ENCODE measurements at places on chromosomes 12 and 14. TPM values are rescaled to one million over a fixed set of nuclear protein-coding genes. Genes with fewer than 3 reads are reported as not detected.

PTCSC3 gene
- total RNA-seq: 0.47 TPM

GRCh38 chr14:32300136-32300535 is 29.0 kb upstream of the AKAP6 start:
- no peak overlapping the region for H3K27ac ChIP-seq
- H3K27me3 ChIP-seq: no peaks in the 10 kb centered on the region
- no peaks in the 10 kb centered on the region for H3K4me1 ChIP-seq
- H3K4me3 ChIP-seq: no peak overlapping the region
- H3K36me3 ChIP-seq: no peaks in the 10 kb centered on the region
- no peak for DNase-seq

GRCh38 chr12:42444192-42444943 is 118.4 kb downstream of the PPHLN1 start:
- H3K4me1 ChIP-seq: no peaks in the 10 kb centered on the region
- H3K4me3 ChIP-seq: no peak overlapping the region
- no peak for DNase-seq

DNA sequence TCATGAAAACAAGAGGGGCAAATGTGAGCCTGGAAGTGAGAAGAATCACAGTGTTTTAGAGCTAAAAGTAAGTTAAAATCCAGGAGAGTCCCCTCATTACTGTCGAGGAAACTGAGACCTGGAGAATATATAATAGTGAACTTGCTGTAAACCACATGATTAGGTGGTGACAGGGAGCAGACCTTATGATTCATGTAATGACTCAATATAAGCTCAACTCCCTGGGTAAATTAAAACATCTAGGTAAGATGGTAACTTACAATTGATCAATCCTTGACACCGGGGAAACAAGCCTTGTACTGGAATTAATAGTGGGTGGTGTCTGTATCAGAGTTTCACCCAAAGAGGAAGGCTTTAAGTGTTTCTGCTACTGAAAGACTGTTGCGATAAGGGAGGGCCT is 269.3 kb downstream of the SNAPC1 start:
- no peak overlapping the region for H3K27ac ChIP-seq
- H3K4me1 ChIP-seq: no peaks in the 10 kb centered on the region
- H3K4me3 ChIP-seq: no peak overlapping the region
- H3K27me3 ChIP-seq: no peaks in the 10 kb centered on the region

- H3K27me3 ChIP-seq: no peaks in the 10 kb centered on the region
- H3K36me3 ChIP-seq: no peaks in the 10 kb centered on the region
- no peak for DNase-seq
- no peaks in the 10 kb centered on the region for H3K4me1 ChIP-seq
- no peak overlapping the region for H3K27ac ChIP-seq
These were observed 416.8 kb downstream of the LRFN5 start for GRCh38 chr14:42023452-42023851.

DNA sequence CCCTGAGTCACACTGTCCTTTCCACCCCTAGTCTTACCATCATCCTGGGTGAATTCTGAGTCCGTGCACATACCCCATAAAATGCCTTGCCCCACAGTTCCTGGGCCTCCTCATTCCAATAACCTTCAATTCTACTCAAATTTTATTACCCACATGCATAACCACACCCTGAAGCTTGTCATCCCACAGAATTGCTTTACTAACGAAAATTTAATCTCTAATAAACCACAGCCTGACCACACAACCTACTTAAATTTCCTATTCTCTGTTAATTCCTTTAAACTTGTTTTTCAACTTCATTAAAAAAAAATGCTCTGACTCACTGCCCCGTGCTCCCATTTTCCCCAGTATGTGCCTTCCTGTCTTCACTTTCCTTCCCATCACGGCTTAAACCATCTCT is 205.9 kb downstream of the PHLDA1 start:
- no peaks in the 10 kb centered on the region for H3K27me3 ChIP-seq
- H3K4me1 ChIP-seq: no peaks in the 10 kb centered on the region
- no peak for DNase-seq
- H3K4me3 ChIP-seq: no peak overlapping the region
- no peaks in the 10 kb centered on the region for H3K36me3 ChIP-seq
- no peak overlapping the region for H3K27ac ChIP-seq
